ENCODE measurements at places on chromosomes 3 and 15.

- H3K27ac ChIP-seq, result peak overlapping the region; percentile 90
- peaks cover 84% of the 10 kb centered on the region for H3K4me1 ChIP-seq
- H3K36me3 ChIP-seq, result no peaks in the 10 kb centered on the region
- H3K4me3 ChIP-seq, result no peak overlapping the region
- no peak for DNase-seq
Measured at GRCh38 chr3:14414846-14415464, 12.5 kb downstream of the SLC6A6 start.

DNA sequence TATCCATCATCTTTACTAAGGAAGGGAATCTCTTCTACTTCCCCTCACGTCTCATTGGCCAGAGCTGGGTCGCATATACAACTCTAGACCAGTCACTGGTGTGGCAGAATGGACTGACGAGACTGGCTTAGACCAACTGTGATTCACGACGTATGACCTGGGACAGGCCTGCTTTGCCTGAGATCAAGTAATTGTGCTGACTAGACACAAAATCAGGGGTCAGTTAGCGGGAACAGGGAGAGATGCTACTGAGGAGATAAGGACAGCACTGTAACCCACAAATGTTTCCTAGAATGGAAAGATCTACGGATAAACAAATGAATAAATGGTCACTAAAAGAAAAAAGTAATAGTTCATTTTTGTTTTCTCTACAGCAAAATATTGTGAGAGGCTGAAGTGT is 308.3 kb downstream of the MAGI1 start:
- H3K27ac ChIP-seq, result no peak overlapping the region
- H3K36me3 ChIP-seq, result no peaks in the 10 kb centered on the region
- no peaks in the 10 kb centered on the region for H3K27me3 ChIP-seq
- H3K4me1 ChIP-seq, result peaks cover 2% of the 10 kb centered on the region

GRCh38 chr15:48466820-48467219 is 135.6 kb downstream of the DUT start:
- H3K27me3 ChIP-seq, result no peaks in the 10 kb centered on the region
- H3K36me3 ChIP-seq, result no peaks in the 10 kb centered on the region
- DNase-seq, result no peak
- no peak overlapping the region for H3K27ac ChIP-seq
- no peak overlapping the region for H3K4me3 ChIP-seq

DNA sequence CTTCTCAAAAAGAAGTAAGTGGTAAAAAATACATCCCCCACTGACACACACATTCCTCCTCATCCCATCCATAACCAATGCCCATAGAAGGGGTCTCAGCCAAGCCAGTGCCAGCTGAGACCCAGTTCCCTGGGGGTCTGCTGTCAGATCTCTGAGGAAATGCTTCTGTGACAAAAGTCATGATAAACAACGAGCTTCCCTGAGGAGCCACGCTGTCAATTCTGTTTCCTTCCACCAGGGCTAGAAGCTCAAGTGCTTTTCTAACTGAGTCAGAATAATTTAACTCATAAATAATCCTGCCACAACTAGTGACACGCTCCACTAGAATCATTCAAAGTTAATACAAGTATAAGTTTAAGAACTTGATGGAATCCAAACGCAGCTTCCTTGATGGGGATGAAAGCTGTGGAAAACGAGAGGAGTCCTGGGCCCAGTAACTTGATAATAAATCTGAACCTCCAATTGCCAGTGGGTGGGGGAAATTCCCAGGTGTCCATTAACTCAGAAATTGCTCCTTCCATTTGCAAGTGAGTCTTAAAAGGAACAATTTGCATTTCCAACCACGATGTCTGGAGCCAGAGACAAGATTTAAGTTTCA is 348.7 kb upstream of the LMCD1 start:
- H3K27ac ChIP-seq, result no peak overlapping the region
- no peak overlapping the region for H3K4me3 ChIP-seq
- H3K27me3 ChIP-seq, result no peaks in the 10 kb centered on the region
- no peaks in the 10 kb centered on the region for H3K4me1 ChIP-seq
- no peaks in the 10 kb centered on the region for H3K36me3 ChIP-seq
- DNase-seq, result no peak

GRCh38 chr3:155321418-155321817 is 27.9 kb upstream of the STRIT1 start:
- H3K4me1 ChIP-seq, result no peaks in the 10 kb centered on the region
- DNase-seq, result no peak
- no peaks in the 10 kb centered on the region for H3K36me3 ChIP-seq
- no peaks in the 10 kb centered on the region for H3K27me3 ChIP-seq
- no peak overlapping the region for H3K4me3 ChIP-seq

- no peaks in the 10 kb centered on the region for H3K27me3 ChIP-seq
- DNase-seq, result no peak
- H3K4me1 ChIP-seq, result no peaks in the 10 kb centered on the region
- no peak overlapping the region for H3K27ac ChIP-seq
- H3K4me3 ChIP-seq, result no peak overlapping the region
Measured at GRCh38 chr3:69579306-69580041, 159.8 kb upstream of the MITF start.

DNA sequence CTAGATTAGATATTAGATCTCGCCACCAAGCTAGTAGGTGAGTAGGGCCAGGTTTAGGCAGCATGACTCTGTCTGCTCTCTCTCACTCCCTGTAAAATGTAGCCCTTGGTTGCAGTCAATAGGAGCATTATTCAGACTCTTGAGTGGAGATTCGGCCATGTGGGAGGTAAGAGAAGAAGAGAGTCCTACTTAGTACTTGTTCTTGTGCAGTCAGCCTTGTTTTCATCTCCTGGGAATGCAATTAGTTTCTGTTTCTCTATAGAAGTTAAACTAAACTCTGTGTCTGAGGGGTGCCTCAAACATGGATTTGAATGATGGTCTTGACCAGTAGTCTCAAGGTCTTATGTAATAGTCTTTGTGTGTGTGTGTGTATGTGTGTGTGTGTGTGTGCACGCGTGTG is 229.5 kb upstream of the DPH6 start:
- H3K27ac ChIP-seq, result no peak overlapping the region

GRCh38 chr3:173735841-173736240 is 338.3 kb downstream of the NLGN1 start:
- H3K4me3 ChIP-seq, result no peak overlapping the region
- no peaks in the 10 kb centered on the region for H3K36me3 ChIP-seq
- H3K4me1 ChIP-seq, result no peaks in the 10 kb centered on the region
- DNase-seq, result no peak
- no peak overlapping the region for H3K27ac ChIP-seq

GRCh38 chr15:30063835-30064546 is 18.8 kb upstream of the GOLGA8J start:
- no peaks in the 10 kb centered on the region for H3K27me3 ChIP-seq
- H3K4me3 ChIP-seq, result no peak overlapping the region
- DNase-seq, result no peak
- H3K27ac ChIP-seq, result peak overlapping the region; percentile 20

- no peaks in the 10 kb centered on the region for H3K27me3 ChIP-seq
- no peak overlapping the region for H3K27ac ChIP-seq
Measured at GRCh38 chr3:13095408-13095937, 22.2 kb upstream of the IQSEC1 start.

DNA sequence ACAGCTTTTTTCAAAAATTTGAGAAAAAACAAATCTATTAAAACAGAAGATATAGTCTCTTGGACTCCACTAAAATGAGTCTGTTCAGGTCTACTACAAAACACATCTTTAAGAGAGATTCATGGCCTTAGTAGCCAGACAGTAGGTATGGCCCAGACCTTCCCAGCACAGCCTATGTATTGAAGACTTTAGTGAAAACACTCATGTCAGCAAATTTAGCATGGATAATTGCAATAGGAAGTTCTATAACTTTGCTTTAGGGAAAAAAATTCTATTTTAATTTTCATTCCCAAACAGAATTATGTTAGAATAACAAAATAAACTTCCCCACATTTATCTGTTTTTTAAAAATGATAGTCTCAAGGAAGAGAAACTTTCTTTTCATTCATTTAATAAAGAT is 976.6 kb downstream of the FHIT start:
- H3K36me3 ChIP-seq, result no peaks in the 10 kb centered on the region
- DNase-seq, result no peak
- H3K27ac ChIP-seq, result no peak overlapping the region
- no peaks in the 10 kb centered on the region for H3K27me3 ChIP-seq

- no peaks in the 10 kb centered on the region for H3K4me1 ChIP-seq
- no peak overlapping the region for H3K27ac ChIP-seq
- no peak overlapping the region for H3K4me3 ChIP-seq
Measured at GRCh38 chr3:184648636-184649035, 63.2 kb downstream of the MAGEF1 start.

GRCh38 chr15:33670567-33670966 is 297.7 kb upstream of the CHRM5 start:
- H3K27me3 ChIP-seq, result no peaks in the 10 kb centered on the region
- H3K36me3 ChIP-seq, result no peaks in the 10 kb centered on the region
- DNase-seq, result no peak
- no peak overlapping the region for H3K4me3 ChIP-seq
- H3K27ac ChIP-seq, result no peak overlapping the region

DNA sequence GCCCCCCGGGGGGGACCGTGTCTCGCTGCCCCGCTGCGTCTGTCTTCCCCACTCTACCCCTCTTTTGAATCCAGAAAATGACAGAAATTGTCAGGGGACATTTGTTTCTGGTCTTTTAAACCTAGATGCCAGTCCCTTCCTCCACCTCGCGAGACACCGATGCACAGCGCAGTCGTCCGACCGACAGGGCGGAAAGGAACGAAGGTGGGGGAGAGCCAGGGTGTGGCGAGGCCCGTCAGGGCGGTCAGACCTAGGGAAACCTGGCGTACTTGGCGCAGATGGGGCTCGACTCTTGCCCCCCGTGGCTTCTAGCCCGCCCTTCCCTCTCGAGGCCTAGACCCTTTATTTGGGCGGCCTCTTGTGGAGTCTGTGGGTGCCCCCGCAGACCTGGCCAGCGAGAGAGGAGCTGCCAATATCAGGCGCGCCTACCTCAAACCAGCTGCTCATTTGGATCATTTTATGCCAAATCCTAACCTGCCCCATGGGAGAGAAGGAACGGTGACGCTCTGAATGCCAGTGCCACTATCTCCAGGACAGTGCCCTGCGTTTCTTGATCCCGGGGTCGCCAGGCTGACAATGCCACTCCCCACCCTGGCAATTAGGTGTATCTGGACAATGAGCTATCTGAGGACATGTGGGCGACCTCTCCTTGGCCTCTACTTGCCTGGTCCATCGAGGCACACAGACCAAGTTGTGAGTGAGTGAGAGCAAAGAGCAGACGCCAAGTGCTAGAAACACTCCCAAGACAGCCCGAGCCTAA is 500 bp upstream of the RAB6B start:
- no peak for DNase-seq
- H3K27ac ChIP-seq, result no peak overlapping the region
- no peaks in the 10 kb centered on the region for H3K27me3 ChIP-seq
- peaks cover 13% of the 10 kb centered on the region for H3K4me1 ChIP-seq
- H3K4me3 ChIP-seq, result peak overlapping the region; percentile 51

DNA sequence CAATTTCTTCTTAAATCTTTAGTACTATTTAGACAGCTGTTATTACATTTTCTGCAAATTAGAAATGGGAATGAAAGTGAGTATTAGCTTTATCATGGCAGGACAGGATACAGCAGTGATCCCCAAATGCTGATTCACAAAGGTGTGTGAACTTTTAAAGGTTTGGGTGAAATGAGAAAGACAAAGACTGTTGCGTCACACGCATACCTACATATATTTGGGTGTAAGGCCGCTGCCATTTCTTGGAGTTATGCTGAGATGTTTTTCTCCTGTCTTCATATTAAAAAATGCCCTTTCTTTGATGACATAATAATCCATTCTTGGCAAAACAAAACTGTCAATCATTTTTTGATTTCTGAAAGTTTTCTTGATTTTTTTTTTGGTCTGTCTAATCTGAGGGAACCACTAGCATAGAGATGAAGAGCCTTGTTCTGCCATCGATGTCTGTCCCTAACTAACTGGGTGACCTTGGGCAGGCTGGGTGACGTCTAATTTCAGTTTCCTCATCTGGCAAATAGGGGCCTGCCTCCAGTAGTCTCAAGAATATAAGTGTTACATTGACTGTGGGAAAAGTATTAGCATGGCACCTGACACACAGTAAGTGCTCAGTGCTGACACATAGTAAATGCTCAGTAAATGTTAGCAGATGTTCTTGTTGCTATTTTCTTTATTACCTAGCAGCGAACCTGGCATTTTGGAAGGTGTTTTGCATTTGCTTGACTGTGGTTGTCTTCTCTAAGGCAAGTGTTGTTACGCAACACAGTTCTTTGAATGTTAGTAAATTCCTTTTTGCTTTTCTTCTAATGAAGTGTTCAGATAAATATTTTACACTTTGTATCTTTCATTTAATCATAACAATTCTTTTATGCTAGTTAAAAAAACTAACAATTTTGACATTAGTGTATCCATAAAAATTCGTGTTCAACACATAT is 5.0 kb downstream of the MITF start:
- H3K27ac ChIP-seq, result no peak overlapping the region
- no peaks in the 10 kb centered on the region for H3K27me3 ChIP-seq
- no peaks in the 10 kb centered on the region for H3K36me3 ChIP-seq
- H3K4me1 ChIP-seq, result peaks cover 9% of the 10 kb centered on the region
- no peak for DNase-seq

DNA sequence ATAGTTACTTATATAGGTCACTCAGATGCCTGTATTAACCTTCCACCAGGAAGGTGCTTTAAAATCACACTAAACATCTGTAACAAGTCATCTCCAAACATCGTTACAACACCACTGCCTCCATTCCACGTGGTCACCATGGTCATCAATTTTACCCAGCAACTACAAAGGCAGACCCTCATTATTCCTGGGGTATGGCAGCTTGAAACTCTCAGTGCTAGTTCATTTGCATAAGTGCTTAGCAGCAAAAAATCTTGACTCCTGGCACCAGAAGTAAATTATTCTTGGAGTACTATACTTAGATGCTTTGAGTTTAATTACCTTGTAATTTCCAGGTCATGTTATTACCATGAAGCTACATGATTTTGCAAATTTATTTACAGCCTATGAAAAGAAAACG is 250.6 kb downstream of the KBTBD8 start:
- no peaks in the 10 kb centered on the region for H3K27me3 ChIP-seq
- no peak overlapping the region for H3K27ac ChIP-seq
- H3K4me1 ChIP-seq, result no peaks in the 10 kb centered on the region
- H3K4me3 ChIP-seq, result no peak overlapping the region

- H3K4me1 ChIP-seq, result no peaks in the 10 kb centered on the region
- no peaks in the 10 kb centered on the region for H3K36me3 ChIP-seq
- no peaks in the 10 kb centered on the region for H3K27me3 ChIP-seq
- no peak for DNase-seq
- no peak overlapping the region for H3K27ac ChIP-seq
- H3K4me3 ChIP-seq, result no peak overlapping the region
Measured at GRCh38 chr3:182370949-182371348, 422.4 kb upstream of the ATP11B start.

DNA sequence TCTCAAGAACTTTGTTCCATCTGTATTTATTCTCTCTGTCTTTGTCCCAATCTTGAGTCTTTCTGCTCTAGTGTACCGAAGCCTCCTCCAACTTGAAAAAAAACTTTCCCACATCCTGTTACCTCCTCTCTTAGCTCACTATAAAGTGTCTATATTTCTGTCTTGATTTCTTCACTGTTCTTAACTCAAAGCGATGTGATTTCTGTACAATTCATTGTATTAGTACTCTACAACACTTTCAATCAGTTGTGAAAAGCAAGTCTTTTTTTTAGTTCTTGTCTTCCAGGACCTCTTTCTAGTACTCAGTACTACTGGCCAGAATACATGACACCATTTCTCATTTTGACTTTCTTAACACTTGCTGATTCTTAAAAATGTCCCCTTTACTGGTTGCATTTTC is 353.5 kb upstream of the SATB1 start:
- H3K36me3 ChIP-seq, result no peaks in the 10 kb centered on the region
- H3K27ac ChIP-seq, result no peak overlapping the region
- H3K4me3 ChIP-seq, result no peak overlapping the region
- no peaks in the 10 kb centered on the region for H3K4me1 ChIP-seq
- no peaks in the 10 kb centered on the region for H3K27me3 ChIP-seq
- DNase-seq, result no peak
